ENCODE measurements at places on chromosomes 4 and X.

DNA sequence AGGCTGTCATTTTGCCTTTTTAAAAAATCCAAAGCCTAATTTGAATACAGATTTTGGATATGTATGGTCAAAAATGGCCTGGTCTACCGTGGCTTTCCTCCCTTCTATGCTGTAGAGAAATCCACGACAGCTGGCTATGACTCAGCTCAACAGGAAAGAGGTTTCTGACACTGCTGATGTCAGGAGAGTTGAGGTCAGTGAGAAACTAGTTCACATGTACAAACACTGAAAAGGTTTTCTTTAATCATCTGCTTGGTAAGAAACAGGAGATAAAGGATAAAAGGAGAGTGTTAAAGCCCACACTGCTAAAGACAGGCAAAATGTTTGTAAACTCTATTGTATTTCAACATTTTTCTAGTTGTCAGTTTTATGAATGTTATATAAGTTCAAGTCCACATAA lies 113.9 kb downstream of the NYX start:
- peak; percentile 44 for DNase-seq

DNA sequence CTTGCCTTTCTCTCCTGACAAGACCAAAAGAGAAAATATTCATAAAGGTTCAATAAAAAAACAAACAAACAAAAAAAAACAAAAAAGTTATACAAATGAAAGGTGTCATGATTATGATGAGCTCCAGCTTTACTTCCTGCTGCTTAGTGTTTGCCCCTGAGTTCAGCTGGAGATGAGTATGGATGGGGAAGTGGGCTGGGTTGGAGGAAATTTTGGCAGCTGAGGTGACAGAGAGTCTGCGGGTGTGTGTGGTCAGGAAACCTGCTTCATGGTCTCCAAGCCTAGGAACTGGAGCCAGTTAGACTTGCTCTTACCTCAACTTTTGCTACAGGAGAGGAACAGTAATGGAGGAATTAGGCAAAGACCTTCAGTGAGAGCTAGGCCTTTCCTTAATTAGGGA lies 4.3 kb upstream of the CYSLTR1 start:
- DNase-seq, result no peak

- DNase-seq, result no peak
These were observed 280.5 kb upstream of the EDA2R start for GRCh38 chrX:66919280-66919832.

GRCh38 chrX:111095974-111096895 lies at the start of gene PAK3:
Gene PAK3 (plus strand): TSS chrX:111096191. CDS start chrX:111123104, 26,913 bp downstream.
- DNase-seq, result no peak

GRCh38 chrX:16462912-16463311 lies 187.0 kb upstream of the S100G start:
- DNase-seq, result no peak

DNA sequence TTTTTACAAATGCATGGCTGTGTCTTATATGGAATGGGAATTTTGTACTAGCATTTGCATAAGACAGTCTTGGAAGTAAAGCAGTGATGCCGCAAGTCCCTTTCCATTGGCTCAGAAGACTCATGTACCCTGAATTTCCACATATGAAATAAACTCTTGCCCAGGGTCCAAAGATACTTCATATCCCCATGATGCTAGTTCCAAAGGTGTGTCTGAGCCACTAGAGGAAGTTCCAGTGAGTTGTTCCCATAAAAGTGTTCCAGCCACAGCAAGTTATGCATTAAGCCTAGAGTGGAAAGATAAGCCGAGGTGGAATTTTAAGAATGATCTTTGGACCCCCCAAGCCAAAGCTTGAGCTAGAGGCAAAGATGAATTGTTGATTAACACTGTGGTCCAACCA lies 9.3 kb upstream of the CEP135 start:
- no peak for DNase-seq

GRCh38 chr4:117267317-117267716 lies 181.9 kb upstream of the TRAM1L1 start:
- no peak for DNase-seq

DNA sequence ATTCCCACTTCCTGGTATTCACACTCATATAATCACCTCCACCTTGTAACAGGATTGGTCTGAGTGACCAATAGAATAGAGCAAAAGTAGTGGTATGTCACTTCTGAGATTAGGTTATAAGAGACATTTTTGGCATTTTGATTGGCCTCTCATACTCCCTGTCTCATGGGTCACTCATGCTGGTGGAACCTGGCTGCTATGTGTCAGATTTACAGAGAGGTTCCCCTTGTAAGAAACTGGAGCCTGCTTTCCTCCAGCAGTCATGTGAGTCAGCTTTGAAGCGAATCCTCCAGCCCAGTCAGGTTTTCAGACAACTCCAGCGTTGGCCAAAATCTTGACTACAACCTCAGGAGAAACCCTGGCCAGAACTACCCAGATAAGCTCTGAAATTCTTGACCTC lies 2.6 kb upstream of the OTUD4 start:
- no peak for DNase-seq

DNA sequence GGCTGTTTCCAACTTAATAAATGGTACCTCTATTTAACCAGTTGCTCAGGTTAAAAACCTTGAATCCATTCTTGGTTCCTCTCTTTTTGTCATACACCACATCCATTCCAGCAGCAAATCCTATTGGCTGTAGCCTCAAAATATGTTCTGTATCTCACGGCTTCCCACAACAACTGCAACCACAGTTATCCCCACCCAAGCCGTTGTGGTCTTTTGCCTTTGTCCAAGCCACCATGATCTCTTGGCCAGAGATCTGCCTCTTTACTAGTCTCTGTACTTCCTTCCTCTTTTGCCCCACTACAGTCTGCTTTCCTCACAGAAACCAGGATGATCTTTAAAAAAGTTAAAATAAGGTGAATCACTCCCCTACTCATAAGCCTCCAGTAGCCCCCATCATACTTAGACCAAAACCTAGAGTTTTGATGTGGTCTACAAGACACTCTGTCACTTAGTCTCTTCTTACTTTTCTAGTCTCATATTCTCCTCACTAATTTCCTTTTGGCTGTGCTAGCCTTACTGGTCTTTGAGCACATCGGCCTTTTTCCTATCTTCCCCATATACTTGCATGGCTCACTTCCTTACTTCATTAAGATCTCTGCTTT lies 10.3 kb downstream of the MAOA start:
- DNase-seq, result no peak

GRCh38 chrX:47222751-47223350 lies 4.4 kb downstream of the CDK16 start:
- no peak for DNase-seq

DNA sequence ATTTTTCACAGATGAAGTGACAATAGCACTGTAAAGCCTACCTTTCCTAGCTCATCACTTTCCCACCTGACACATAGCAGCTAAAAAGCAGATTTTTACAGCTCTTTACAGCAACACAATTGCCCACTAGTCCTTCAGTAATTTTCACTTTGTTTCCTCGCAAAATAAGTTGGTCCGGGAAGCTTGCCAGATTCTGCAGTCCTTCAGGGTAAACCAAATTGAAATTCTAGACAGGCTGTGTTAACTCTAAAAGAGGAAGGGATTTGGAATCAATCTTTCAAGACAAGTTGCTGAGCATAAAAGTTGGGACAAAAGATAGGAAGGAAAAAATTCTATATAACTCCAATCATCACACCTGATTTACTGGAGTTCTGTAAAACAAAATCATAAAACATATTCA lies 8.7 kb downstream of the C1QTNF7 start:
- DNase-seq, result no peak

- DNase-seq, result no peak
These were observed 849.6 kb upstream of the POU3F4 start for GRCh38 chrX:82658492-82658891.

- DNase-seq, result no peak
These were observed 9.5 kb downstream of the HHIP start for GRCh38 chr4:144655491-144655890.

DNA sequence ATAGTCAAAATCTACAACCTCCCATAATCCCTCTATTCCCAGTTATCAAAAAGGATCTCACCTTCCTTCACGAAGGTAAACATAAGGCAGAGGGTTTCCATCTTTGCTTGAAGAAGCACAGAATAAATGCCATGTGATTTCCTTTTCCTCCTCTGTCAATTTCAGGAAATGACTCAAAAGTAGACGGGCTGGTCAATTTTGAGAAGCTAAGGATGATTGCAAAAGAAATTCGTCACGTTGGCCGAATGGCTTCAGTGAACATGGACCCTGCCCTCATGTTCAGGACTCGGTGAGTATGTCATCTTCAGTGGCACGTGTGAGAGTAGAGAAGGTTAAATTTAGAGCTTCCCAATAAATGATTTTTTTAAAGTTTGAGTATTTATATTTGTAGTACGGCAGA lies 240.2 kb downstream of the RAPGEF2 start:
- DNase-seq, result no peak

GRCh38 chr4:114184901-114185300 lies 205.5 kb upstream of the ARSJ start:
- DNase-seq, result no peak

DNA sequence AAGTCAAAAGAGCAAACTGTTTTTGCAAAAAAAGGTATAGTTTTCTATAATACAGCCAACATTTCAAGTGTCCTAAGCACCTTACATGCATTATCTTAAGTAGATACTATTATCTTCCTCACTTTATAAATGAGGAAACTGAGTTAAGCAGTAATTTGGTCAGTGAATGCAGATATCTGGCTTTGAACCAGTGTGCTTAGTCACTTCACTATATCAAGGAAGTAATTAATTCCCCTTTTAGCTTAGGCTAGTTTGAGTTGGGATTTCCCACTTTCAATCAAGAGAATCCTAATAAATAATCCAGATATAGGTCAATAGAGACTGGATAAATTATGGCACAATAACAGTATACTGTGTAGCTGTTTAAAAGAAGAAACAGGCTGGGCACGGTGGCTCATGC lies 14.8 kb downstream of the SPINK2 start:
- no peak for DNase-seq

DNA sequence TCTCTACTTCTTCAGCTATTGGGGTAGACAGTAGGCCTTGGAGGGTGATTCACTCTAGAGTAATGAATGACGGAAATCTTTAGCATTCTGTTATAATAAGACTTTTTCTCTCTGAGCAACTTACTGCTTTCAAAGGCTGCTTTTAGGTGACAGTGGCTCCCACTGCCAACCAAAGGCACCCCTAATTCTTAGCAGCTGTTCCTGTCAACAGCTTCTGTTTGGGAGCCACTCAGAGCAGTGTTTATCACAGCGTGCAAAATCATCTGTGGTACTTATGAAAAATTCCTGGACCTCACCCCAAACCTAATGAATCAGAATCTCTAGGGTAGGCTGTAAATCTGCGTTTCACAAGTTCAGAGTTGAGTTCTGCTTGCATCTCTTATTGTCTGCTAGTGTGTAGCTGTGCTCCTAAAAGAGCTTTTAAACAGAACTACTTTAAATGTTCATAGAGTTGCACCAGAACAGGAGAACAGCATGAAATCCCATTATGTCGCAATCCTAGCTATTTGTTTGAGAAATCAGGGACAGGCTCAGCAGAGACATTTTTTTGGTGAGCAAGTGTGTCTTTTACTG lies 52.8 kb upstream of the POU4F2 start:
- DNase-seq, result no peak

- no peak for DNase-seq
These were observed 1284.0 kb downstream of the RAPGEF2 start for GRCh38 chr4:160386846-160387245.

- no peak for DNase-seq
These were observed 2.2 kb downstream of the GRID2 start for GRCh38 chr4:92305878-92306520.

DNA sequence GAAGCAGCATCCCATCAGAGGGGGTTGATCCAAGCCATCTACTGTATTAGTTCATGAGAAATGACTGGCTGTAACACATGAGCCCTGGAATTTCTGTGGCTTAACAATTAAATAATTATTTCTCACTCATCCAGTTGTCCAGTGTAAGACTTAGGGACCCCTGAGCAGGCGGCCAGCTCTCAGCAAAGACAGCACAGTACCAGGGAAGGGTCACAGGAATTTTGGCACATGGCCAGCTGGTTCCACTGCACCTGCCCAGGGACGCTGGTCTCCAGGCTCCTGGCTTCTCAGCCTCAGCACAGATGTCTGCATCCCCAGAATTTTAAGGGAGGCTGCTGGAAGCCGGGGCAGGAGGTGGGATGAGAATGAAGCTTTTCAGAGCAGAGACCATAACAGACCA lies 93.7 kb upstream of the DHRSX start:
- no peak for DNase-seq

DNA sequence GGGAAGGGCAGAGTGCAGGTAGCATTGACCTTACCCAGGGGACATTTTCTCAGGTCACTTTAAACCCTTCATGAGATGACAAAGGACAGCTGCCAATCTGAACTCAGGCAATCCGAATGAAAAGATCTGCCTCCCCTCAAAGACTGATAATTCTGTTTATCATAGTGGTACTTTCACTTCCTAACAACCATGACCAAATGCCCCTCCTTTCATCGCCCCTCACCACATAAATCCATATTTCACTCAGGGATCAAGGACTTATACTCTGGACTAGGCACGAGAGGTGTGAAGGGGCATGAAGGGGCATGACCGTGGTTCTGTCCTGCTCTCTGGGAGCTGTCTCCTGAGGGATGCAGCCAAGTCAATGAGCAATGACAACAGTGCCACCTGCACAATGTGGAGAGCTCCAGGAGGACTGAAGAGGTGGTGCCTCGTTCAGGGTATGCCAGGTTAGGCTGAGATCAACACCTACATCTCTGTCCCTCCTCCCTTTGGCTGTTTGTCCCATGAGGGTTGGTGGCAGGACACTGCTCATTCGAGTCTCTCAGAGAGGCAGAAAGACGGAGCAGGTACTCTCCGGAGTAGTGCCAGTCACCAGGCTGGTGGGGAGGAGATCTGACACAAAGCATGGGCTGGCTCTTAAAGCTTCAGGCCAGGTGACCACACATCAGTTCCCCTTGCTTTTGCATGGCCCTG lies 12.5 kb downstream of the HS3ST1 start:
- no peak for DNase-seq

DNA sequence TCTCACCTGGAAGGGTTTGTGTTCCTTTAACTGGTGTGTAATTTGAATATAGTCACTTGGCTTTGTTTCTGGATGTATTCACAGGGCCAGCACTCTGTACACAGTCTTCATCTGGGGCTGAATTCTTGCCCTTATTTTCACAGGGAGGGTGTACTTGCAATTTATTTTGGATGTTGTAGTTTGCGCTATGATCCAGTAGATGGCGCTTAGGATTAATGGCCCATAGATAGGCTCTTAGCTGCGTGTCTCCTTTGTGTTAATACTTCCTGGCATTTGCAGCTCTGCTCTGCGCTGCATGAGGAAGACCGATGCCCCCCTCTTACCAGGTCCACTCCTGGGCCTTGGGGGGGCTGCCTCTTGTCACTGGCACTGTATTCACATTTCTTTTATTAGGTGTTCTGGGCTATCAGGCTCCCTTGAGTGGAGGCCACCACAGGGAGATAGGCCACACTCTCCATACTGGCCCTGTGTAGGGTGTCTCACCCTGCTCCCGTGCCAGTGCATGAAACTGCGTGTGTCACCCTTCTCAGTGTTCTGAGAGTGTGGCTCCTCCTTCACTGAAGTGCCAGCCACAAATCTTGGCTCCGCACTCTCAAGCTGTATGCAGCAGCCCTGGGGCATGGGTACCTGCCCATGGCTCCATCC lies 562.2 kb downstream of the ZIC3 start:
- DNase-seq, result peak; percentile 20

GRCh38 chr4:60682901-60683300 lies 517.2 kb upstream of the ADGRL3 start:
- DNase-seq, result no peak

All from kidney capillary endothelial cell (primary cell).